ENCODE measurements at places on chromosomes 6 and 20.

- DNase-seq, result no peak
Measured at GRCh38 chr6:166541366-166541765, 45.1 kb downstream of the RAMACL start.

GRCh38 chr6:35292494-35292893, 5.1 kb upstream of the DEF6 start:
- no peak for DNase-seq

DNA sequence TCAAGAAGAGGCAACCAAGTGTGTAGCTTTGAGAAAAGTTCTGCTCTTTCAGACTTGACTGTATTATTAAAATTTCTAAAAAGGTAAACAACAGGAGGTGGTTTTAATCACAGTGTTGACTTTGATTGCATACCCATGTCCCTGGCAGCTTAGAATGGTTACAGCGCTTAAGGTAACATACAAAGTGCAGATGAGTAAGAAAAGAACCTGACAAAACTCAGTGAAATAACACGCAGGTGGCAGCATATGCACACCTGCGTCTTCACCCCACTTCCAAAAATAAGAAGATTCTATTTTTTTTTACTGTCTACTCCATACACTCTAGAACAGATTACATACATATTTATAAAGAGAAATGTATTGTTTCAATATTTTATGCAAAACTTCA, 233.5 kb downstream of the GMPR start:
- no peak for DNase-seq

GRCh38 chr6:7819431-7820015, 91.1 kb downstream of the TXNDC5 start:
- DNase-seq, result no peak

- no peak for DNase-seq
Measured at GRCh38 chr20:25045343-25045712, 12.6 kb downstream of the ACSS1 start.

GRCh38 chr6:45857827-45858226, 157.8 kb downstream of the CLIC5 start:
- DNase-seq, result no peak
